ENCODE measurements at places on chromosomes 3 and 15. TPM values are rescaled to one million over a fixed set of nuclear protein-coding genes. Genes with fewer than 3 reads are reported as not detected.

Gene GUCA1C
- not detected for total RNA-seq

Gene SLC12A1
- not detected for total RNA-seq

Gene RASGRF1
- 0.59 TPM for total RNA-seq

Gene CMTM6
- total RNA-seq = 56.4 TPM

Gene ANKUB1
- total RNA-seq = not detected

Gene PTPRG
- 0.74 TPM for total RNA-seq

Gene TF
- 9.5 TPM for total RNA-seq

Gene RARRES1
- total RNA-seq = 1.3 TPM

DNA sequence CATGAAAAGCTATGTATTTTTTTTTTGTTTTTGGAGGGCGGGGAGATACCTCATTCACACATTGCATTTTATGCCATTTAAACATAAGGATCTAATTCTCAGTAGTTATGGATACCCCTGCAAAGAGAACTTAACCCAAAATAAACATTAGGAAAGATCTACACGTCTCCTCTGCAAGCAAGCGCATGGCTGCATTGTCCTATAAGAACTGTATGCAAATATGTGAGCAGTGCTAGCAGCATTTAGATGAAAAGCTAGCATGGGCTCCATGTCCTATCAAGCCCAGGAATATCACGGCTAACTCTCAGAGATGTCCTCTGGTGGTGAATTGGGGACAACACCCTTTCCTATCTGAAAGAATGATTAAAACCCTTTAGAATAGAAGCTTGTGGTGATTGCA is 292.8 kb downstream of the MEX3B start:
- no peak for DNase-seq

- no peak for DNase-seq
Measured at GRCh38 chr3:99521551-99521950, 116.8 kb upstream of the COL8A1 start.

DNA sequence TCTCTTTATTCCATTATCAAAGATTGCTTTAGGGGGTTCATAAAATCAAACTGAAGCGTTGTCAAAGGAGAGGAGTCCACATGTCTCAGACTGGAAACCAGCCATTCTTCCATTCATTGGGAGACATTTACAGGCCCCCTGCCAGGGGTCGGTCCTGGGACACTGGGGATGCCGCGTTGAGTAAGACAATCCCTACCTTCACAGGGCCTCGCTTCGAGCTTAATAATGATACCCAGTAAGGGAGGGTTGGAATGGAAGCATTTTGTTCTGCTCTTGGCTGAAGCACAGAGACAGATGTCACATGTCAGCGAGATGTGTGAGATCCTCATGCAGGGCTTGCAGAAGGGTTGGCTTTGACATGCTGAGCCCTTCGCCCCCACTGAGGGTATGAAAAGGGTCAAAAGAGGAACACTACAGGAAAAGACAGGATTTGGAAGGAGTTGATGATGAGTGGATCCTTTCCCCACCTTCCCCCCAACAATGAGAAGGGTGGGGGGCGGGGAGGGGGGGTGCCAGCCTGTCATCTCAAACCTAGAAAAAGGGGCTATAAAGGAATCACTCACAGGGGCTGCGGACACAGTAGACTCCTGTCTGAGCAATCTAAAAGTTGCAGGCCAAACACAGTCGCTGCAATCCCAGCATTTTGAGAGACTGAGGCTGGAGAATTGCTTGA is 25.6 kb upstream of the ARL8B start:
- DNase-seq = no peak

DNA sequence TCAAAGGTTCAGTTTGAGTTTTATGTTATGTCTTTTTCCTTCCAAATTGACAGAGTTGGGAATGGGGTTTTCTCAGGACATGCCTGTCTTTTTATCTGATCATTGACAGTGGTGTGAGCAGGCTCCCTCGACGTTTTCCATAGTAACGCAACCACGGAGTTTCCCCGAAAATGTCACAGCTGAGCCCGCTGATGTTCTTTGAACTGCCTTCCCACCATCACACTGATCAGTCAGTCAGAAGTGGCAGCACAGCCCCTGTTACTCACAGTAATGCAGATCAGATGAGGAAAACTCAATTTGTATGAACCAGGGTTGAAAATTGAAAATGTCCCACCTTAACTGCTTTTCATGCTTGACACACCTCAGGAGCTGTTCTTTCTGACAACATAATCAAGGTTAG is 210.4 kb downstream of the NECTIN3 start:
- no peak for DNase-seq

DNA sequence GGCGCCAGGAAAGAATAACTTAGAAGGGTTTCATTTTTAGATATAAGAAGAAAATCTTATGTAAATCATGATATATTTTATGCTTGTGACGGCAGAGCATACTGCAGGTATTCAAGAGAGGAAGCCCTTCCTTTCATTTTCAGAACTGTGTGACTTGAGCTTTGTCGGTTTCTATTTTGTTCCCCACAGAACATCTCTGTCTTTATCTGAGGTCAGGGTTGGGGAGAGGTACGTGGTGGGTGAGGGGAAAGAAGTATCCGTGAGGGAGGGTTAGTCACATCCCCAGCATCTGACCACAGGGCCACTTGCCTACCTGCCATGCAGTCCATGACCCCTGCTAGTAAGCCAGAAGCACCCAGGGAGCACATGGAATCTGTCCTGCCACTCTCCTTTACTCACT is 126.5 kb downstream of the DGKG start:
- no peak for DNase-seq

DNA sequence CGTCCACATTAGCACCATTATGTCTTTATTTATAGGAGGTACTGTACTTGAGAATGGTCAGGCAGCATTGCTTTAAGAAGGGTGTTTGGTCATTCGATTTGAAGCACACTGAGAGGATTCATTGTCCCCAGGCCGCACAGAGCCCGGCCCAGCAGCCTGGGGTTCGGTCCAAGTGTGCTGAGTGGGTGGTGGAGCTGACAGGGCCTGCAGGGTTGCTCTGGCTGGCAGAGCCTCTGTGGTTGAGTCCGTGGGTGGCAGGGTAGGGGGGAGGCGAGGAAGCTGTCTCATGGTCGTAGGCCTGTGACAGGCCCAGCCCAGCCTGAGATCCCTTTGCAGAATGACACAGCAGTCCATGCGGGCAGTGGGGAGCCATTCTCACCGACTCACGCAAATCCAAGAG is 227.7 kb upstream of the TOPAZ1 start:
- no peak for DNase-seq

GRCh38 chr3:72655131-72655551 is 193.1 kb downstream of the SHQ1 start:
- DNase-seq = no peak

DNA sequence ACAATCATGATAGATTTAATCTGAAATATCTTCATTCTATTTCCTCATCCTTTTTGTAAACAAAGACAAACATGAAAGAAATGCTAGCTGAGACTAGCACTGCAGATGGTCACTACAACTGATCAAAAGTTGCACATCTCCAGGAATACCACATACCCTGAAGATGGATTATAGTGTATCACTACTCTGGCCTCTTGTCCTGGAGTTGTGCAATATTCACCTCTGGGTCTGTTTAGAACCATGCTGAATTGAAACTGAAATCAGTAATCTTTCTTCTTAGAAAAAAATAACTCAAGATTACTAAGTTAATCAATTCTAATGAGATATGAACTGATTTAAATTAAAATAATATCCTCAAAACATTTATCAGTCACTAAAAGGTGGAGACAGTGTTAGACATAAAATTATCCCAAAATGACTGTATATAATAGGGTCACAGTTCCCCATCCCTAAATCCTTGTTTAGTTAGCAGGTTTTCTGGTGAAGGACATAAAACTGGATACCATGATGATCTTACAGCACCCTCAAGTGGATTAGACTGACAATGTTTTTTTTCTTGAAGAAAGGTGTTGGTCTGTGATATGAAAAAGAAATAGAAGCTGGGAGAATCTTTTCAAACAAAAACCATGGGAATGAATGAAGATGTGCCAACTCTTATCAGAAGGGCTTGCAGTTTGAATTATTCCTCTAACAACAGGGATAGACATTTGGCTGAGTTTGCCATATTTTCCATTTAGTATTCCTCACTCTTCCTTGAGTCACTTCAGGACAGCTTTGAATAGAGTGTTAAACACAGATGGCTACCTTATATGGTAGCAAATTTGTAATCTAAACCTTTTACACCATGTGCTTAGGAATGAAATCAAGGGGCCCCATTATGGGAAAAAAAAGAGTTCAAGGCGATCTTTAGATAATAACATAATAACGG is 7.1 kb upstream of the TTC14 start:
- peak; percentile 53 for DNase-seq

DNA sequence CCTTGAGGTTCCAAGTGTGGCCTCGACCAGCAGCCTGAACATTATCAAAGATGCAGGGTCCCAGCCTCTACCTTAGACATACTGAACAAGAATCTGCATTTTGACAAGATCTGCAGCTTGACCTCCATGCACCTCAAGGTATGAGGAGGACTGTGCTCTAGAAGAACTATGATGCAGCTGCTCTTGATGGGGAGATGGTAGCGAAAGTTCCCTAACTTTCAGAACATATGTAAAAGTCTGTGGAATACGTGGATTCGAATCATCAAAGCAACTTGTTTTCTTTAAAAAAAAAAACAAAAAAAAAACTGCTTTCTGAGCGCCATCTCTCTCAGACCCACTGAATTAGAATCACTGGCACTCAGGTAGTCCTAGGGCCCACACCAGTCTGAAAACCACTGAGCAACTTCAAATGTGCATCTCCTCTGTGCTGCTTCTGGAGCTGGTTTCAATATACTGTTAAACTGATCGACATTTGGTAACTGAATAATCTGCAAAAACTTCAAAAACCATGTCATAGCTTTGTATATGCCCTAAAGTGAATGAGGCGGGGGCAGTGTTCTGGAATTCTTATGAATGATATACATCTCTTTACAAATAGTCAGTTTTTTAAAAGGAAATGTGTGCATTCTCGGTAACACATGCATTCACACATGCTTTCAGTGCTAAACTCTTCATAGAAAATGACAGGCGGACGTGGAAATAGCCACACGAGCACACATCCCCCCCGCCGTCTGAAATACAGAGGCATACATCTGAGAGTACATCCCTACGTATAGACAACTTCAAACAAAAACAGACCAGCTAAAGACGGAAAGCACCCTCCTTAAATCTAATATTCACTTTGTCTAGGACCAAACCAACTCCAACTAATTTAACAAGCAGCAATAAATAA is 128.8 kb downstream of the FOXP1 start:
- no peak for DNase-seq

DNA sequence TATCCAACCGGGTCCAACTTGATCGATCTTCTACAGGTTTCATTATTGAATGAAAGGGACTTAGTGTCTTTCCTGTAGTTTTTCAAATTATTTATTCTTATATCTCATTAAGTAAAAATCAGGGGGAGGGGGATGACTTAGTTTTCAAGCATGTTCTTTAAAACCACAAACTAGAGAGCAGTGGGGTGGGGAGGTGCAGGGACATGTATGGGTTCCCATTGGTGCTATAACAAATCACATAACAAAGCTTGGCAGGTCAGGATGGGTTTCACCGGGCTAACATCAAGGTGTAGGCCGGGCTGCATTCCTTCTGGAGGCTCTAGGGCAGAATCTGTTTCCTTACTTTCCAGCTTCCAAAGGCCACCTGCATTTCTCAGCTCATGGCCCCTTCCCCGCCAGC is 32.7 kb downstream of the CCNL1 start:
- DNase-seq = no peak

GRCh38 chr15:25939122-25939521 is 76.0 kb upstream of the ATP10A start:
- no peak for DNase-seq

DNA sequence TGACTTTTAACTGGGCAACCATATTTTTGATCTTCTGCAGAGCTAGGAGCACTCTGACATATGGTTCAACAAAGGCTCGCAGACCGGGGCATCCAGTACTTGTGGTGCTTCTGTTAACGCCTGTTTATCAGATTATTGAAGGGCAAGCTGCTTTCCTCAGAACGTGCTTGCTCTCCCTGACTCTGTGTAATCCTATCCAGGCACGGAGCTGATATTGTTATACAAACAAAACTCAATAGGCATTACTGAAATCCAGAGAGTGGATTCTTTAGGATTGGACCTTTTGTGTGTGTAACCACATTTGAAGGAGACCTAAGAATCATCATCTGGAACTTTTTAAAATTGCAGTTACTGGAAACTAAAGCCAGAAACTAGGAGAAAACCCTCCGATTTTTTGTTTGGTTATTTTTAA is 246.5 kb downstream of the PTPRG start:
- DNase-seq = no peak

DNA sequence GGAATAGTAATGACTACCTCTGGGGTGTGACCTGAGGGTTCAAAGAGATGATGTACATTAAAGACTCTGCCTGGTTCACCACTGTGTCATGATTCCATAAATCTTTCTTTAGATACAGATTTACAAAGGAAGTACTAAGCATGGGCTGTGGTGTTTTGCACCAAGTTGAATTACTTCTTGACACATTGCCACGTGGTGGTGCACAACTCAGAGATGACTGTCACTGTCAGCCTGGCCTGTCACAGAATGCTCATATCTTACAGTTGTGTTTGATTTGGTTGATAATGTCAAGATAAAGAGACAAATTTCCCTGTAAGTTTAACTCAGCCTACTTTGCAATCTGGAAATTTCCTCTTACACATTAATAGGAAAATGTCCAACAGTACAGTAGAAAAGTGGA is 3.2 kb downstream of the CTDSPL start:
- DNase-seq = no peak

- no peak for DNase-seq
Measured at GRCh38 chr3:792630-793029, 300.2 kb upstream of the CNTN6 start.

GRCh38 chr3:178513546-178514380 is 22.5 kb upstream of the KCNMB2 start:
- DNase-seq = no peak

Measured in Panc1 (cell line).